AG08396 (cell line): ENCODE measurements at places on chromosomes 3 and 15.

DNA sequence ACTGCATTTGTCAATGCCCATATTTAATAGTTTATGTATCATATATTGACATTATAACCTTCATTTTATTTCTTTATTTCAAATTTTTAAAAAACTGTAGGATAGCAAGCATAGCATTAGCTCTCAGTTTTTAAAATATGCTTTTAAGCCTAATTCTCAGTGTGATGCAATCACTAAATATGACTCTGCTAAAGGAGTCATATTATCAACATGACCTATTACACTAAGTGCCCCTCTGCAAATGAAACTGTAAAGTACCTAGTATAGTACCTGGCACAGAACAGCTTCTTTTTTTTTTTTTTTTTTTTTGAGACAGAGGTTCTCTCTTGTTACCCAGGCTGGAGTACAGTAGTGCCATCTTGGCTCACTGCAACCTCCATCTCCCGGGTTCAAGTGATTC lies 179.4 kb upstream of the CGNL1 start:
- DNase-seq = no peak

GRCh38 chr15:74776821-74777768 lies 4.8 kb upstream of the CSK start:
- no peak for DNase-seq

- DNase-seq = no peak
Measured at GRCh38 chr3:71444861-71445259, 138.7 kb downstream of the FOXP1 start.

- DNase-seq = no peak
Measured at GRCh38 chr15:92166751-92167405, 226.8 kb upstream of the ST8SIA2 start.

DNA sequence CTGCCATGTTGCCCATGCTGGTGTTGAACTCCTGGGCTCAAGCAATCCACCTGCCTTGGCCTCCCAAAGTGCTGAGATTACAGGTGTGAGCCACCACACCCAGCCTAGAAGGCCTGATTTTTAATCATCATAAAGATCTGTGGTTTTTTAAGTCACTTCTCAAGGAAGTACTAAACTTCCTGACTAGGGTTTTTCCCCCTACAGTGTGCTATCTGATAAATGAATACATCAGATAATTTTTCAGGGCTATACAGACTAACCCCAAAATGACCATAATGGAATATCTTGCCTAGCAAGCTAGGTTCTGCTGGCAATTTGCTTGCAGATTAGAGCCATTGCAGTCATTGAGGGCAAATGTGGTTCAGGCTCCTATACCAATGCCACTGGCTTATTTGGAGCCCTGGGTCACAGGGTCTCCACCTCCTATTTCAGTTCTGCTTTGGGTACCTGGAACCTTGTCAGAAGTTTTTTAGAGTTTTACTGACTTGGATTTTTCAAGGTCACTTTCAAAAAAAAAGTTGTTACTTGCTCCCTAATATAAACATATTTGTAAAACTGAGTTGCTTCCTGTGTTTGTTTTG lies 80.8 kb downstream of the SLC49A4 start:
- DNase-seq = no peak

DNA sequence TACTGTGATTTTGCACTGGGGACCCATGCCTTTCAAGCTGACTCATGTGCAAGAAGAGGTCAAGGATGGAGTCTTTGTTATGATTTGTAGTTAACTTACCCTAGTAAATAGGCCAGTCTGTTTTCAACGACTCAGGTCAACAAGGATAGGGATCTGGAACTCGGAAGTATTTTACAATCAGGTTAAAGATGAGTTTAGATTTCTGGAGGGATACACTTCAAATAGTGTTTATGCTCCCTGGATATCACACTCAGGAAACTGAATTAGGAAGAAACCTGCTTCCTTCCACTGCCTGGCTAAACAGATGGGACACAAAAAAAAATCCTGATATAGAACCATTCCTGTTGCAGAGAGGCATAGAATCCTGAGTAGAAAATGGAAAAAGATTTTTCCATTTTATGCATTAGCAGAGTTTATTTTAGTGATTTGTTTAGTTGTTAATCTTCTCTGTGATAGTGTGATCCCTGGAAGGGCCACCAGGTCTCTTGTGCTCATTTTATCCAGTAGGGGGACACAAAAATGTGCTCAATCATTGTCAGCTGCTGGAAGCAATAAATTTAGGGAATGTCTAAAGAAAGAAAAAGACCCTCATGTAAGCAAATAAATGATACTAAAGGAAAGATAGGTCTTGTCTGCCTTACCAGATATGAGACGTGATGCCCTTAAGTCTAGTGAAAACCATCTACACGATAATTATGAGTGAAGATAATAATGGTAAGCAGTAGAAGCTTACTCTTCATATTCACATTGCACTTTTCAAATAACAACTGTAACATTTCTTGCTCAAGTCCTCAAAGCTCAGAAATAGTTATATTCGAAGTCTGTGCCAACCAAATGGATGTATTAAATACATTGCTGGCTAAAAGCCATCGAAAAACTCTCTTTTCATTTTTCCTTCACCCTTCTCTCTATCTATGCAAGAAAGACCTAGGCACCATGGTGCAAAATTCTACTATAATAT lies 452.1 kb upstream of the KCNMB2 start:
- no peak for DNase-seq

GRCh38 chr3:162295323-162295983 lies 798.8 kb downstream of the OTOL1 start:
- peak; percentile 64 for DNase-seq

DNA sequence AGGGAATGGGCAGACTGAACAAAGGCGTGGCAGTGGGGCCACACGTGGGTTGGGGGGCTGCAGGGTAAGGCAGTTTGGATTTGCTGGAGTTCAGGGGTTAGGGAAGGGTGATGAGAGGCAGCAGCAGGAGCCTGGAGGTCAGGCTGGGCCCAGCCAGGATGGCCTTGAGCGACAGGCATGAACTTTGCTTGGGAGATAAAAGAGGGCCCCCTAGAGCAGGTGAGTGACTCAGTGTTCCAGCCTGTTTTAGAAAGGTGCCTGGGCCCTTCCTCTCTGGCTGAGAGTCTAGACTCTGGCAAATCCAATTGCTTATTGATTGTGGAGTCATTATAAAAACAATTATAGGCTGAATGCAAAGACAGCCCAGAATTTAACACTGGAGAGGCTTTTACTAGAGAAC lies 75.1 kb downstream of the RAB11A start:
- DNase-seq = no peak
